ENCODE measurements at places on chromosomes 4 and X.

GRCh38 chr4:81688085-81688484 is 216.4 kb upstream of the RASGEF1B start:
- no peak for DNase-seq

DNA sequence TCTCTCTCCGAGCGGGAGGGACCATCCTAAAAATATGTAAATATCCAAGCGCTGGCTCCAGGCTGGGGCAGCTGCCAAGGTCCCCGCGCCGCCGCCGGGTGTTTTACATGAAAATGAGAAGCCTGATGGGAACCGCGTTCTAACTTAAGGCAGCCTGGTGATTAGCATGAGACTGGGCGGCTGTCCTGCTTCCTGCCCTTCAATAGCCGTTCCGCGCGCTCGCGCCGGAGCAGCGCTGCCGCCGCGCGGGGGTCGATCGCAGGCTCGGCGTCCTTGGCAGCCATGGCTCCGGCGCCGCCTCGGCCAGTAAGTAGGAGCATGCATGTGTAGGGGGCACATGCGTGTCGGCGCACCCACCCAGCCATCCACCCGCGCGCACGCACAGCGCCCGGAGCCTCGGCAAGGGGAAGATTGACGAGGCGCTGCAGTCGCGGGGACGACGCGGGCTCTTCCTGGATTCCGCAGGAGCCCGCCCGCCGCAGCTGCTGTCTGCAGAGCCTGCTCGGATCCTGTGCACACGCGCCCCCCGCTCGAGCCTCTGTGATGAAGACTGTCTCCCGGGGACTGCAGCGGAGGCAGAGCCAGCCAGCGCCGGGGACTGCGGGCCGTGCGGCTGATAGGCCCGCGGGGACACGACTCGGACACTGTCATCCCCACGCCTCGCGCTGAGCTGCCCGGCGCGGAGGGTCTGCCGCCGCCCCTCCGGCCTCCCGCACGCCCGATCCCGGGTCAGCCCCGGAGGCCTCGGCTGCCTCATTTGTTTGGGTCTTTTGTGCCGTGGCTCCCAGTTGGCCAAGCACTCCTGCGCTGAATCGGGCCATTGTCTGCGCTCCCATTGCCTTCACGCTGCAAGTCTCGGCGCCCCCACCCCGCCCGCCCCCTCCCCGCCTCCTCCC is 734 bp downstream of the STOX2 start:
- DNase-seq = no peak

DNA sequence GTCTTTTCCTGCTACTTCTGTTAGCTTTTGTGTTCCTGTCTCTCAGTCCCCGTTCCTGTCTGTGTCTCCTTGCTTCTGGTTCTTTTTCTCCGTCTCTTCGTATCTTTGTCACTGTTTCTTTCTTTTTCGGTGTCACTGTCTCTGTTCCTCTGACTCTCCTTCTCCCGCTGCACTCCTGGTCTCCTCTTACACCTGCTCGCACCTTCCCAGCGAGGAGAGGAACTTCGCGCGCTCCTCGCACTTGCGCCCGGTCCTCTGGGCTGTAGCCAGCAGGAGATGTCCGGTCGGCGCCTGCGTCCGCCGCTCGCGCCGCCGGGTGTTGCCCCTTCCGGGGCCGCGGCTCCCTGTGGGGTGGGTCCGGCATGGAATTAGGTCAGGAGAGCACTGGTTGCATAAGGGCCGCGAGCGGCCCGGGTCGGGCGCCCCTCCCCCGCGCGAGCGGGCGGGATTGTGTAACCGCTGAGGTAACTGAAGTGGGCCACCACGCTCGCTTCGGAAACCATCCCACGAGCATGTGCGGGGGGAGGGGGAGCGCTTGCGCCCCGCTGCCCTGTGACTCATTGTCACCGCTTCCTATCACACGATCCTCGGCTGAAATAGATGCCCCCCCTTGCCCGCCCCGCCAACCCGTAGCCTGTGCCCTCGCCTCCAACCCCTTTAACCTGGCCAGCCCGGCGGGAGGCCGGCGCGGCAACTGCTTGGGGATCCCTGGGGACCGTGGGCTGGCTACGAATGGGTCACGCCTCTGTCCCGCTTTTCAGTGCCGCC is 1.6 kb downstream of the LONRF3 start:
- DNase-seq = peak; percentile 7

- DNase-seq = peak; percentile 56
Measured at GRCh38 chrX:130575831-130576389, 174.1 kb downstream of the RBMX2 start.

DNA sequence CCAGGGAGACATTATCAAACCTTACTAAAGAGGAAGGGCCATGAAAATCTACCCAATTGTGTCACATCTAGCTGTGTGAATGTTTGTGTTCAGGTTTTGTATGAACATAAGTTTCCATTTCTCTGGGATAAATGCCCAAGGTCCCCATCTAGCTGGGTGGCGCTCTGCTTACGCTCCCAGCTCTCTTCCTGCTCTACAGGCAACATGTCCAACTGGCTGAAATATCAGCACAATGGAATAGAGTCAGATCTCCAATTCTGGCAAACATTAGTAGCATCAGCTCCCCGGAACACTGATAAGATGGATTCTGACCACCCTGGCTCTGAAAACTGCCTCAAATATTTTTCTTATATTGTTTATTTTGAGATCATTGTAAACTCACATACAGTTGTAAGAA is 74.8 kb downstream of the IRF2 start:
- no peak for DNase-seq

DNA sequence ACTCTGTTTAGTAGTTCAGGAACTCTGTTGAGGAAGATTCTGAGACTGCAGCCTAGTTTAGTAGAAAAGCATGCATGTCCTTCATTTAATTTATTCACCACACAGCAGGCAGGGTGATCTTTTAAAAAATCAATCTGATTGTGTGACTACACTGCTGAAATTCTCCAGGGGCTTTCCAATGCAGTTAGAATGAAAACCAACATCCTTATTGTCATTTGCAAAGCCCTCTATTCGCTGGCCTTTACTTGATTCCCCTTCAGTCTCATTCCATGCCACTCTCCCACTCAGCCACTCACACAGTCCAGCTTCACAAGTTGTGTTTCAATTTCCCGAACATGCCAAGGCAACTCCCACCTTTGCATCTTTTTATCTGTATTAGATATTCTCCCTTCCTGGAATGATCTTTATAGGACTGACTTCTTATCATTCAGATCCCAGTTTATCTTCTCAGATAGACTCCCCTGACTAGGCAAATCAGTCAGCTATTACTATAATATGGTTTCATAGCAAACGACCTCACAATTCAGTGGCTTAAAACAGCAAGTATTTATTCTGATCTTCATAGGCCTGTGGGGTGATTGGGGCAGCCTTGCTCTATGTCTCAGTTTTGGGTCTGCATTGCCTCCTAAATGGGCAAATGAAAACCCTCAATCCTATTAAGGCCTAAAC is 21.3 kb upstream of the FTHL17 start:
- no peak for DNase-seq

DNA sequence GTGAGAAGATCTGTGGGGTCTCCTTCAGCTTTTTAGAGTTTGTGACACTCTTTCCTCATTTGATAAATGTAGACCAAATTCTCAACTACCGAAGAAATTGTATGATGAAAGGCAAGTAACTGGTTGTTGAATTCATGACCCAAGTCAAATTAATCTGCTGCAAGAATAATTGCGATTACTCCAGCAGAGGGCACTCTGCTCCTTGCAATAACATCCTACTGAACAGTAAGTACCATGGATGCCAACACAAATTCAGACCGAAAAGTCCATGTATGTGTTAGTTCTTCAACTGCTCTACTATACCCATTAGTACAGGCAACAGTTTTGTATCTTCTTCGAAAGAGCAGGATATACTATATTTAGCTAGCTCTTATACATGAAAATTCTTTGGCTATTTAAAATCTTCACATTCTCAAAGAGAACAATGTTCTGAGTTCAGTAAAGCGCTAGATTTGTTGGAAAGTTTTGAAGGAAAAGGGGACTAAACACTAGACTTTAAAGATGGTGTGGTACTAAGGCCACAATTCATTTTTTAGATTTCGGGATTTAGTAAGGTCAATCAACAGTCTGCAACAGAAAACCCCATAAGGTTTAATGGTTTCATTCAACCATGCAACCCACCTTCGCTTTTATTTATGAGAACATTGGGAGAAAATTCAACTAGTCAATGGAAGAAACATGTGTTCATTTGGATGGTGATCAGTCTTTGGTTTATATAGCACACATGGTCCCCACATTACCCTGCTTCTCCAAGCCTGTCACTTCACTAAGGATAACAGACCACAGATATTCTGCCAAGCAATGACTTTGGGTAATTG is 105.4 kb upstream of the TBC1D9 start:
- DNase-seq = peak; percentile 80

DNA sequence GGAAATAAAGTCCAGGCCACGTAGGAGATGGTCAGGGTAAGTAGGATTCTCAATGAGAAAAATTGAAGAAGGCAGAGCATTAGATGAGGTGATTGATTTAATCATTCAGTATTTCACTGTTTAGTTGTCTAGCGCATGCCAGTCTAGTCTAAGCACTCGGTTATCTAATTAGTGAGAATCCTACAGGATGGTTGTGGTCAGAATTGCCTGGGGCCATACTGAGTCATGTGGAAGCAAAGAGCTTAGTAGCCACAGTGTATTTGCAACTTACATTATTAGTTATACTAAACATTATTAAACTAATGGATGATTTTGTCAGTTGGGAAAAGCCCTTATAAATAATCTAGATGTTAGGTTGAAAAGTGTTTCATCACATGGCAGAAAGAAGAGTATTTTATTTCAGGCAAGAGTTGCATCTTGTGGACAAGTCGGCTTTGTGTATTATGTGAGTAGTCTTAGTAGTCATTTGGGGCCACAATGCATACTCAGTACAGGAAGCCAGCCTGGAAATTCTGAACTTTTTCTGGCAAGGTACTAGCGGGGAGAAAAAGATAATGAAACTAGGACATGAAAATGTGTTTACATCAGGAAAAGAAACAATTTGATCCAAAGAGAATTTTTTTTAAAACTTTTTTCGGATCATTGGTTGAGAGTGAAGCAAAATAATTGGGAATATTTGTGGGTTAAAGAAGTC is 31.9 kb downstream of the CPEB2 start:
- no peak for DNase-seq

GRCh38 chr4:40170588-40170987 is 26.2 kb upstream of the RHOH start:
- DNase-seq = no peak

DNA sequence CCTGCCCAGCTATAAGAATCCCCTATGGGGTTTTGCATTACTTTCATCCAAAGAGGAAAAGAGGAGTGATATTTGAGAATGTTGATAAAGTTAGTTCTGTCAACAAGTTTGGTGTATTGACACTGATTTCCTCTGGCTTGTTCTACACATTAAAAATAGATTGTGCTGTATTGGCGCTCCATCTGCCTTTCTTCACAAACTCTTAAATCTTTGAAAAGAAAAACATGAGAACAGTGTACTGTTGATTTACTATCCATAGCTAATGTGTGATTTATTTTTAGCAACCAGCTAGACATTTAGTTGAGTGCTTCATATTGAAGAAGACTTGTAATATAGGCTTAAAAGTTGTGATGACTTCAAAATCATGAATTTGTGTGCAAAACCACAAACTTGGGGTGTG is 261.2 kb upstream of the ANKRD50 start:
- DNase-seq = no peak

- no peak for DNase-seq
Measured at GRCh38 chr4:148774134-148774533, 331.9 kb upstream of the NR3C2 start.

DNA sequence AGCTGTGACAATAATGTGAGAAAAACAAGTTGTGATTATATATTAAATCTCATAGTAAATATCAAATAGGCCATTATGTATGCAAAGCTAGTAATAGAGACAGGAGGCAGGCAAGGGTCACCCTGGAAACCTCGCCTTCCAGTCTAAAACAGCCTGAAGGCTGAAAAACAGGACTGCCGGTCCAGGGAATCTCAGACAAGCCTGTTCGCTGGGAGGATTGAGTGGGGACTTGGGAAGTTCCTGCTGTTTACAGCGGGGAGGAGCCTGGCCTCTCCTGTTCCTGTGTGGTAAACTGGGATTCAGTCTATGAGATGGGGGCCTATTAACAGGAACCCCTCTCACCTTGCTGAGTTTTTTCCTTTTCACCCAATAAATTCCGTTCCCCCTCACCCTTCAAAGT is 2317.3 kb downstream of the PCDH7 start:
- DNase-seq = no peak

DNA sequence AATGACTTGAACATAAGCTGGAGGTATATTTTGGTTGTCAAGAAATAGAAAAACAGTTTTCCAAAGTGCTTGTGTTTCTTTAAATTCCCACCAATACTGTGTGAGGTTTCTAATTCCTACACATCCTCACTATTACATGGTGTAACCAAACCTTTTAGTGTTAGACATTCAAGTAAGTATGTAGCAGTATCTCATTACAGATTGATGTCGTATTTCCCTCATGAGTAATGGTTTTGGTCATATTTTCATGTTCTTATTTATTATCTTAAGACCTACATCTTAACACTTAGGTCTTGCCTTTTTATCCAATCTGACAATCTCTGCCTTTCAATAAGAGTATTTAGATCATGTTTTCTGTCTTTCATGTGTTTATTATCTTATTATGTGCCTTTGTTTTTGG is 253.7 kb upstream of the ANXA10 start:
- no peak for DNase-seq

GRCh38 chrX:113429011-113429410 is 588.4 kb upstream of the AMOT start:
- no peak for DNase-seq

DNA sequence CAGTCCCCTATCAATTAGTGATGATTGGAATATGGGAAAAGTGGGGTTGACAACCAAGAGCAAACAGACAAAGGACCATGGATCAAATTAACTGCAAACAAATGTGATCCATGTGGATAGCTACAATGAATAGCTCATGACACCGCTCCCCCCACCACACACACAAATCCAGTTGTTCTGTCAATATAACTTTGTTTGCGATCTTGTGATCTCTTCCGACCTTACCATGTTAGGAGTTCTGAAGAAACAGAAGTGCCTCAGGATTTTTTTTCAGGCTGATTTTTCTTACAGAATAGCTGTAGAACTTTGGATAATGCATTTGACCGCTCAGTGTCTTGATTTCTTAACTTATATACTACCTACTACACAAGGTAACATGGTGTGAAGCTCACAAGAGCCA is 116.6 kb downstream of the SH2D1A start:
- no peak for DNase-seq

DNA sequence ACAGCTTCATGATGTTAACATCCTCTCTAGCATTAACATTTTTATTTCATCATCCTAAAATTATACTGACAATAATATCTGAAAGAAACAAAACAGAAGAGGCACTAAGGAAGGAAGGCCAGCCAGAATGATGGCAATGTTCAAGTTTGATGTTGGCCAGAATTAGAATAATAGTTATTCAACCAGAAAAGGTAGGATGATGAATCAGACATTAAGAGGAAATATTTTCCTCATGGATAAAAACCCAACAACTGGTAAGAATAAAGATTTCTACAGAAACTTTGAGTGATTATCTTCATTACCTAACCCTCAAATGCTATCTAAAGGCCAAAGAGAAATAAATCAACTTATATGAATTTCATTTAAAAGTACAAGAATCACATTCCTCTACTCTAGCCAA is 105.2 kb downstream of the PDE5A start:
- no peak for DNase-seq

- DNase-seq = no peak
Measured at GRCh38 chr4:38562751-38563198, 101.2 kb upstream of the KLF3 start.

- peak; percentile 27 for DNase-seq
Measured at GRCh38 chr4:184825141-184825895, 450 bp downstream of the ACSL1 start.

Measured in hematopoietic multipotent progenitor cell treated with erythropoietin and hydrocortisone succinate and interleukin-3 and kit ligand, for 8 days (in vitro differentiated cells).